GM12891 (cell line): ENCODE measurements at places on chromosomes 16 and 17.
A peak's percentile ranks its signal among the peaks of the same experiment; 100 is the strongest.

GRCh38 chr17:57085448-57086068, 512 bp downstream of the AKAP1 start:
- no peak for DNase-seq

- no peak for DNase-seq
Measured at GRCh38 chr16:73996624-73997339, 299.8 kb upstream of the PSMD7 start.

- DNase-seq, result no peak
Measured at GRCh38 chr17:72363089-72363610, 242.3 kb downstream of the SOX9 start.

GRCh38 chr16:88507231-88507743, 54.2 kb downstream of the ZFPM1 start:
- no peak for DNase-seq

DNA sequence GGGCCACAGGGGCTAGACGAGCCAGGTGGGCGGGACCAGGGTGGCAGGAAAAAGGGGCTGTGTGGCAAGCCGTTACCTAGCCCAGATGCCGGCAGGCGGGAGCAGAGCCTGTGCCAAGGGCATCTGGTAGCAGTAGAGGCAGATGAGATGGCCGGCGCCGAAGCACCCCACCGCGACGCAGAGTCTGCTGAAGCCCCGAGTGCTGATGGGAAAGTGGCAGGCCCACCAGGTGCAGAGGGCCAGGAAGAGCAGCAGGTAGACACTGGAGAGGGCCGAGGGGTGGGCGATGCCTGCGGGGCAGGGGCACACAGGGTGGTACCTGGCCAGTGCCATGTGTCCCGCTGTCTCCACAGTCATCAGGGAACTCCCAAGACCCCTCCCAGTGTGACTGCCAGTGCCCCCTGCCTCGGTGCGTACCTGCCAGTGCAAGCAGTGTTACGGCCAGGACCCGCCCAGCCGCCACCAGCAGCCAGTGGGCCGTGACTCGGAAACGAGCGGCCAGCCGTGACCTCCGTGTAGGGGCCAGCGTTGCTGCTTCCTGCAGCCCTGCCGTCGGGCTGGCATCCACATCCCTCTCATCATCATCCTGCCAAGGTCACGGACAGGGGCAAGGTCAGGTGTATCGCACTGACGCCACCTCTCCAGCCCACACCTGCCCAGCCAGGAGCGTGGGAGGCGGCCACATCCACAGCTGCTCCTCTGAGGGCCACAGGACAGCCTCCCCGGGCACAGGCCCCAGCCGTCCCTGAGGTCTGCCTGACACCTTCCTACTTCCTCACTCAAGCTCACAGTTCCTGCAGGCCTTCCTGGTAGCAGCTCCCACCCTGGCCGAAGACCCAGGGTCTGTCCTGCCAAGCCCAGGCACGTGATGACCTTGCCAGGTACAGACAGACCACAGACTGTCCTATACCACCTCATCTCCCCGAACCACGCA, 32.1 kb downstream of the CTU2 start:
- no peak for DNase-seq

DNA sequence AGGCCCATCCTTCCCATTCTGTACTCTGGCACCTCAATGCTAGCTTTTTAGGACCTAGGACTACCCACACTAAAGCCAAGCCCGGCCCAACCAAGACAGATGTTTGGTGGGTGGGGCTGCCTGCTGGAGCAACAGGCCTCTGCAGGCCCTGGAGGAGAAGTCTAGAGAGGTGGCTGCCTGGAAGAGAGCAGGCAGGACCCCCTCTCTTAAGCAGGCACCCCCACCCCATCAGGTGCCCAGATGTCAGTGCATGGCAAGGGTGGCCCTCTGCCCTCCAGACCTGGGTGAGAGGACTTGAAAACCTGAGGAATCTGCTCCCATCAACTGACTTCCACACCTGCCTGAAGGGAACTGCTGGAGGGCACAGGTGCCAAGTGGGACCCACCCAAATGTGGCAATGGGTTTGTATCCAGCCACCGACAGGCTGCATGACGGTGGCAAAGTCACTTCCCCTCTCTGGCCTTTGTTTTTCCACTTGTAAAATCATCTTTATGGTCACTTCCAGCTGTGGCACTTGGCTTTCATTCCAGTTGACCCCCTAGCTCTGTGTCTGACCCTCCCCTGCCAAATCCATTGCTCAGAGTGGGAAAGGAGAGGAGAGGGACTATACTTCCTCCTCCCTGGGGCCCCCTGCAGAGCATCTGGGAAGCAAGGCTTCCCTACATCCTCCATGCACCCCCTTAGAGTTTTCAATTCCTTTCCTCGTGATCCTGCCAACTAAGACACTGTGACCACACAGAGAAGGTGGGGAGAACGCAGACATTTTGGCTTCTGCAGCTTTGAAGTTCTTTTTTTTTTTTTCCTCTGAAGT, 1.7 kb upstream of the STAT5A start:
- DNase-seq, result no peak

- no peak for DNase-seq
Measured at GRCh38 chr16:90043526-90043925, 24.3 kb upstream of the DBNDD1 start.

GRCh38 chr17:35540589-35541404, 3.3 kb upstream of the SLFN12L start:
- DNase-seq, result no peak

- no peak for DNase-seq
Measured at GRCh38 chr16:7236824-7237410, 95.7 kb upstream of the RBFOX1 start.

- DNase-seq, result no peak
Measured at GRCh38 chr17:8312726-8313600, 2.9 kb downstream of the ARHGEF15 start.

- no peak for DNase-seq
Measured at GRCh38 chr17:50304781-50305404, 30.6 kb downstream of the TMEM92 start.

DNA sequence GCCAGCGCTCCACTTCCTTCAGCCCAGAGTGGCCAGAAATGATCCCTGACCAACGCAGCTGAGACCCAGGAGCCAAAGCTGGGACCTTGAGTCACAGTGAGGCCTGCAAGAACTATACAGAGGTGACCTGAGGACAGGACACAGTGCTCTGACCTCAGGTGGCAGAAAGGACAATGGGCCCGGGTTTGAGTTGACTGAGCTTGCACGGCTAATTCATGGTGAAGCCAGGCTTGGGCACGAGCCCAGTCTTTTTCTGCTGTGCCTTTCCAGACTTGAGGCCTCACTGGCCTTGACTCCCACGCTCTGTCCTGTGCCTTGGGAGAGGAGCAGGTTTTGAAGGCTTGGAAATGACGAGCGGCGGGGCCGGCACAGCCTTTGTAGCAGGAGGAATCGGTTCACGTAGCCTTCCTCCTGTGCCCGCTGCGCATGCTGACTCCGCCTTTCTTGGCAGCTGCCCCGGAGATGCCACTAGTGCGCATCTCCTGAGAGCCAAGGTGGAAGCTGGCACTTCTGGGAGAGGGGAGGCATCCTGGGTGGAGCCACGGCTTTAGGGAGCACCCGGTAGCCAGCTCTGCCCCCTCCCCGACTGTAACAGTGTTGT, 34.9 kb downstream of the NDEL1 start:
- no peak for DNase-seq

- no peak for DNase-seq
Measured at GRCh38 chr16:14366974-14367707, 262.9 kb downstream of the PARN start.

DNA sequence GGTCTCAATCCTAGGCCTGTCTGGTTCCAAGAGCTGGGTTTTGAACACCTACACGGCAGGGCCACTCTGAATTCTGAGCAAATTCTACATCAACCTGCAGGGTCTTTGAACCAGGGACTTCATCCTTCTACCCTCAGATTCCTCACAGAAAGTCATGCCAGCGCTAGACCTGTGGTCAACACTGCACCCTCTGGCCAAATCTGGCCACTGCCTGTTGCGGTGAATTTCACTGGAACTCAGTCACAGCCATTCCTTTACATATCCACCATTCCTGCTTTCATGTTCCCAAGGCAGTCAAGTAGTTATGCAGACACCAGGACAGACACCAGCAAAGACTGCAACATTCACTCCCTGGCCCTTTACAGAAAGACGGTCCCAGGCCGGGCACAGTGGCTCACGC, 144.6 kb downstream of the C16orf95 start:
- no peak for DNase-seq

DNA sequence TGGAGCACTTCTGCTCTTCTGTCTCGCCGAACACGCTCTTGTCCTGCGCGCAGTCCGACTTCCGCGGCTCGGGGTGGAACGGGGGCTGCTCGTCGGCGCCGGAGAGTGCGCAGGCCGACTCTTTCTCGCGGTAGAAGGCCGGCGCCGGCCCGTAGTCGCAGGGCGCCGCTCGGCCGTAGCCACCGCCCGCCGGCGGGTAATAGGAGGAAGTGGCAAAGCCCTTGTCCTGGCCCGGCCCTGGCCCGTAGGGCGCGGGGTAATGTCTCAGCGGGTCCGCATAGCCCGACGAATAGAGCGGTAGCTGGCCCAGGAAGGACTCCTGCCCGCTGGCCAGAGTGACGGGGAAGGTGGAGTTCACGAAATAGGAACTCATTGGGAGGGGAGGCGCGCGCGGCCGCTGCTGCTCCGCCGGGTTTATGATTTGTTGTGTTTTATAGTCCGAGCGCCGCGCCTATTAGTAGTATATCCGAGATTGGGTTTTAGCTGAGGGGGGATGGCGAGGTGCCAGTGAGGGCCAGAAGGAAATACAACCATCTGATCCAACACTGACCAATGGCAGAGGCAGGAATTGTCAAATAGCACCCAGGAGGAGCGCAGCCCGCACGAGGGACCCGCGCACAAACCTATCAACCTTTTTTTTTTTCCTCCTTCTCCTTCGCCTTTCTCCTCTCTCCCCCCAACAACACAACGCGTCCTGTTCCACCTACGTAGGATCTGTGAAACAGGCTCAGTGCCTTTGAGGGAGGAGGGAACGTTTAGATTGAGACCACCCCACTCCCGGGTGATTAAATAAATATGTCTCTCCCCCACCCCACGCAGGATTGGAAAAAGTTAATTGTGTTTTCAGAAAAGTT, 4.4 kb upstream of the HOXB5 start:
- peak; percentile 58 for DNase-seq

DNA sequence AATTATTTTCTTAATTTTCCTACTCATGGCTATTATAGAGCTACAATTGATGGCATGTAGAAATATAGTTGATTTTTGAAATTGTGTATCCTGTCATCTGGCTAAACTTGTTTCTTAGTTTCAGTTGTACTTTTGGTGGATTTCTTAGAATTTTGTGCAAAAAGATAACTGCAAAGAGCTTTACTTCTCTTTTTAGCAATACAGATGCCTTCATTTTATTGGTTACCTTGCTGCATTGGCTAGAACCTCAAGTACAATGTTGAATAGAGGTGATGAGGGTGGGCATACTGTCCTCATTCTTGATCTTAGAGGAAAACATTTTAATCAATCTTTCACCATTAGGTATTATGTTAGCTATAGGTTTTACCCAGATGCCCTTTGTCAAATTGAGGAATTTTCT, 67.9 kb downstream of the METRNL start:
- no peak for DNase-seq

- DNase-seq, result no peak
Measured at GRCh38 chr17:67020293-67020766, 24.0 kb upstream of the CACNG1 start.

DNA sequence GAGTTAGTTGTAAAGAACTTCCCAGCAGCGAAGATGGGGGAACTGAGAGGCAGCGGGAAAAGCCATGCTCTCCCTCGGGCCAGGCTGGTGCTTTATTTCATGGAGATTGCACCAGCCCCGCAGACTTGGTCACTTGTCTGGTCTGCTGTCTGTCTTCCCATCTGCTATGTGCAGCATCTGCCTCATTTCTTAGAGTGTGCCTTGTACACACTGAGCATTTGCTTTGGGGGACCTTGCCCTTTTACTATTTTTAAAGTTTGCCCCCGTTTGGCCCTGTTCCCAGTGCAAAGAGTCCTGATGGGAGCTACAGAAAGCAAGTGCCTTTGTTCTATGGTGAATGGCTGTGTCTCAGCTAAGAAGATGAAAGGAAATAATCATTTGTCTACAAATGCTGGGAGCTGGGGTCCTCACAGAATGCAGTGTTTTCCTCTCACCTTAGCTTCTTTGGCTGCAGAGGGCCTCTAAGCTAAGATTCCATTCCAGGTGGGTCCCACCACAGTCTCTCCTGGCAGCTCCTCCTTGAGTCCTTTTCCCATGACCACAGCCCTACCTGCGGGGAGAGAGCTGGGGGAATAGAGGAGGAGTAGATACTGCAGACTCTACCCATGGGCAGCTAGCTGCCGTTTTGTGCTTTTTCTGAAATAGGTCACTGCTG, 25.1 kb upstream of the CNOT1 start:
- no peak for DNase-seq

GRCh38 chr17:39209317-39210092, 9.4 kb downstream of the RPL19 start:
- no peak for DNase-seq

GRCh38 chr16:88116121-88116520, 164.9 kb downstream of the BANP start:
- no peak for DNase-seq

DNA sequence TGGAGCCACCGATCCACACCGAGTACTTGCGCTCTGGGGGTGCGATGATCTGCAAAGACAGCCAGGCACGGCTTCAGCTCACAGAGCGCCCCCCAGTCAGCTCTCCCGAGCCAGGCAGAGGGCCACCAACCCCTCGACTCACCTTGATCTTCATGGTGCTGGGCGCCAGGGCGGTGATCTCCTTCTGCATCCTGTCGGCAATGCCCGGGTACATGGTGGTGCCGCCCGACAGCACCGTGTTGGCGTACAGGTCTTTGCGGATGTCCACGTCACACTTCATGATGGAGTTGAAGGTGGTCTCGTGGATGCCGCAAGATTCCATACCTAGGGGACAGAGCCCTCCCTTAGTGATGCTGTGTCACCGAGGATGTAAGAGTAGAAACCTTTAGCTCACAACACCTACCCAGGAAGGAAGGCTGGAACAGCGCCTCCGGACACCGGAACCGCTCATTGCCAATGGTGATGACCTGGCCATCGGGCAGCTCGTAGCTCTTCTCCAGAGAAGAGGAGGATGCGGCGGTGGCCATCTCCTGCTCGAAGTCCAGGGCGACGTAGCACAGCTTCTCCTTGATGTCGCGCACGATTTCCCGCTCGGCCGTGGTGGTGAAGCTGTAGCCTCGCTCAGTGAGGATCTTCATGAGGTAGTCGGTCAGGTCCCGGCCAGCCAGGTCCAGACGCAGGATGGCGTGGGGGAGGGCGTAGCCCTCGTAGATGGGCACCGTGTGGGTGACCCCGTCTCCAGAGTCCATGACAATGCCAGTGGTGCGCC, 1.6 kb downstream of the ACTG1 start:
- no peak for DNase-seq
